ENCODE measurements at places on chromosomes 1 and 21.

DNA sequence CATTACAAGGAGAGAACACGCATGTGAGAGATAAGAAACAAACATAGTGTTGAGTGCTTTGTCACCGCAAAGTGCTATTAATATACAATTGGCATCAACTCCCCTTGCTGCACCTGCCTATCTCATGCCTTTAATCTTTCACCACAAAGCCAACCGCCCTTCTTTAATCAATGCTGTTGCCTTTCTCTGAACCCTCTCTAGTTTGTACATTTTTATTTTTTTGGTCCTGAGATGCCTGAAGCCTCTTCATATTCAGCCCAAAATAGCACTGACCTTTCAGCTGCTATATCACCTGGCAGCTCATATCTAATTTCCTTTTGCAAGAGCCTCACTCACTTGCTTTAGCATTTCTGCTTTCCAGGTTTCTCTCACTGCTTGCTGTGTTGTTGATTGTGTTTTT, 504.7 kb downstream of the NUF2 start:
- DNase-seq, result no peak

DNA sequence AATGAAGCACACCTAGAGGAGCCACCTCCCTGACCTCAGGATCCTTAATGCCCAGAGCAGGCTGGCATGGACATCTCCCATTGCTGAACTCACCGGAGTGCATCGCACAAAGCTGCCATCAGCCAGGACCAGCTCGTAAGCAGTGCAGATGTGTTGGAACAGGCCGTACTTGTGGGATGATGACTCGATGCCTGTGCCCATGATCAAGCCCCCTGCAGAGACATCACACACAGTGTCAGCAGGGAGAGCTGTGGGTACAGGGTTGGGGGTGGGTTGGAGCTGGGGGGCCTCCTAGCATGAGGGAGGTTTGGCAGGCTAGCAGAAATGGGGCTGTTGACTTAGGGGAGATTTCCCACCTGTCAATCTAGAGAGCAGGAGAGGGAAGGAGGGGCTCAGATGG, 12.0 kb downstream of the DHCR24 start:
- DNase-seq, result no peak

DNA sequence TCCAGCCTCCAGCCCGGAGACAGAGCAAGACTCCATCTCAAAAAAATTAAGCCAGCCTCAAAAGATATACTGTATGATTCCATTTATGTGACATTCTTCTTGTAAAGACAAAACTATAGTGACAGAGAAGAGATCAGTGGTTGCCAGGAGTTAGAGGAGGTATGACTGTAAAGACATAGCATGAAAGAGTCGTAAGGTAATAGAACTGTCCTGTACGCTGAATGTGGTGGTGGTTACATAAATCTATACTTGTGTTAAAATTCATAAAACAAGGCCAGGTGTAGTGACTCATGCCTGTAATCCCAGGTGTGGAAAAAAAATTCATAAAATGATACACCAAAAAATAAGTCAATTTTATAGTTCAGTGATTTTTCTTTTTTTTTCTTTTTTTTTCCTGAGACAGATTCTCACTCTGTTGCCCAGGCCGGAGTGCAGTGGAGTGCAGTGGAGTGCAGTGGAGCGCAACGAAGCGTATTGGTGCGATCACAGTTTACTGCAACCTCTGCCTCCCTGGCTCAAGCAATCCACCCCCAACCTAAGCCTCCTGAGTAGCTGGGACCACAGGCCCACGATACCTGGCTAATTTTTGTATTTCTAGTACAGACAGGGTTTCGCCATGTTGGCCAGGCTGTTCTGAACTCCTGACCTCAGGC, 84.9 kb upstream of the CXADR start:
- DNase-seq, result no peak

DNA sequence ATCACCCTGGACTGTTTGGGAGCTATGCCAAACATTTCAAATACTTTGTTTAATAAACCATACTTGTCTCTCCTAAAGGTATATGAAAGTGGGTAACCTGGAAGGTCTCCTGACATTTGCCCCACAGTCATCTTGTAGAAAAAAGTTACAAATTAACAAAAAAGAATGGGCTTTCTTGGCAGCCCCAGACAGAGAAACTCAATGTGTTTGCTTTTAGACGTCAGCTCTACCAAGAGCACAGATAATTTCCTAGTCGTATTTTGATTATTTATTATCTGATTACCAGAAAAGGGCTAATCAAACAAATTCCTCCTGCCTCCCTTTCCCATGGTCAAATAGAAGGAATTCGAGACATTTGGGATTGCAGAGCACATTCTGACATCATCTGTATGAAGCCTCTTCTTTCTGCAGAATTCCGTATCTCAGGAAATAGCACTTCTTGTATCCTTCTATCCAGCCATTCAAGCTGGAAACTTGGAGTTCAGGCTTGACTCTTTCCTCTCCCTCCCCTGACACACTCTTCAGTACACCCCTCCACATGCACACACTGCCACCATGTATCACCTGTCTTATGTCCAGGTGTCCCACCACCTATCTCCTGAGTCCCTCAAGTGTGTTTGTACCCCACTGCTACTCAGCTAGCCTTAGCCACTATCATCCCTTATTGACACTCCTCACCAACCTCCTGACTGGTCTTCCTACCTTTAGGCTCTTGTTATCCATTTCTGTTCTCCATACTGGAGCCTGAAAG, 42.8 kb upstream of the LEPR start:
- no peak for DNase-seq

DNA sequence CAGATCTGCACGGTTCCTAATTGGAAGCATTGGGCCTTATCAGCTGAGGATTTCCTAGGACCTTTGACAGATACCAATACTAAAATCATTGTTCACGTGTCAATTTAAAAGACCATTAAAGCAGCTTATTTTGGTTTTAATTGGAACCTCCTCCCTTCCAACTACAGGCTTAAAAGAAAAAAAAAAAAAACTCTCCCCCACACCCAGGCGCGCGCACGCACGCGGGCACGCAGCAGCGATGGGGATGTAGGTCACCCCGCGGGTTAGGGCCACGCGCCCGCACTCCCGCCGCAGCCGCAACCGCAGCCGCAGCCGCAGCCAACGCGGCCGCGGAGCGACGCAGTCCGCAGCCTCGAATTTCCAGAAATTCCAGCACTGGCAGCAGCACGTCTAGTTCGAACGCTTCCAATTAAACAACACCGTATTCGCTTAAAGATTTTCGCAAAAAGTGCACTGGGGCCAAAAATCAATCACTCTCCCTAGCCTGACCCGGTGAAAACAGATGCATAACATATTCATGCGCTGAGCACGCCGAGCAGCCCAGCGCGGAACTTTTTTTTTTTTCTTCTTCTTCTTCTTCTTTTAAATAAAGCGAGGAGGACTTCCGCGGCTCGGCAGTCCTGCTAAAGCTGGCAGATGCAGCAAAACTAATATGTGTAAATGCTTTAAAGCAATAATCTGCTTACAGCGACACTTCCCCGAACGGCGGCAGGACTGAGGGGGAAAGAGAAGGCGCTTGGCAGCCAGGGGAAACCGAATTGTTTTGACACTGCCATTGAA, 13.3 kb upstream of the BARHL2 start:
- DNase-seq, result no peak

GRCh38 chr1:180571060-180571831, 12.5 kb downstream of the OVAAL start:
- DNase-seq, result no peak
